ENCODE measurements at places on chromosomes 1 and 21.
A peak's percentile ranks its signal among the peaks of the same experiment; 100 is the strongest.

- no peaks in the 10 kb centered on the region for H3K4me1 ChIP-seq
- no peak for DNase-seq
- no peaks in the 10 kb centered on the region for H3K27me3 ChIP-seq
- no peak overlapping the region for H3K27ac ChIP-seq
- H3K36me3 ChIP-seq: no peaks in the 10 kb centered on the region
Measured at GRCh38 chr1:107776900-107777663, 187.9 kb downstream of the VAV3 start.

GRCh38 chr1:245827301-245827700, 672.5 kb downstream of the KIF26B start:
- no peak overlapping the region for H3K4me3 ChIP-seq
- H3K36me3 ChIP-seq: peaks cover 4% of the 10 kb centered on the region
- H3K4me1 ChIP-seq: peaks cover 5% of the 10 kb centered on the region
- no peaks in the 10 kb centered on the region for H3K27me3 ChIP-seq
- no peak for DNase-seq

GRCh38 chr1:211751438-211751837, 76.0 kb upstream of the NEK2 start:
- no peak for DNase-seq
- H3K4me1 ChIP-seq: no peaks in the 10 kb centered on the region
- no peak overlapping the region for H3K4me3 ChIP-seq
- H3K36me3 ChIP-seq: peaks cover 38% of the 10 kb centered on the region
- no peaks in the 10 kb centered on the region for H3K27me3 ChIP-seq
- H3K27ac ChIP-seq: no peak overlapping the region

GRCh38 chr1:112251766-112252506, 144.1 kb upstream of the CTTNBP2NL start:
- no peak overlapping the region for H3K4me3 ChIP-seq
- H3K27ac ChIP-seq: no peak overlapping the region
- no peaks in the 10 kb centered on the region for H3K27me3 ChIP-seq
- DNase-seq: peak; percentile 52

- H3K27ac ChIP-seq: no peak overlapping the region
- H3K27me3 ChIP-seq: no peaks in the 10 kb centered on the region
- H3K4me3 ChIP-seq: no peak overlapping the region
- no peaks in the 10 kb centered on the region for H3K36me3 ChIP-seq
Measured at GRCh38 chr1:227940791-227941241, 6.9 kb downstream of the WNT9A start.

DNA sequence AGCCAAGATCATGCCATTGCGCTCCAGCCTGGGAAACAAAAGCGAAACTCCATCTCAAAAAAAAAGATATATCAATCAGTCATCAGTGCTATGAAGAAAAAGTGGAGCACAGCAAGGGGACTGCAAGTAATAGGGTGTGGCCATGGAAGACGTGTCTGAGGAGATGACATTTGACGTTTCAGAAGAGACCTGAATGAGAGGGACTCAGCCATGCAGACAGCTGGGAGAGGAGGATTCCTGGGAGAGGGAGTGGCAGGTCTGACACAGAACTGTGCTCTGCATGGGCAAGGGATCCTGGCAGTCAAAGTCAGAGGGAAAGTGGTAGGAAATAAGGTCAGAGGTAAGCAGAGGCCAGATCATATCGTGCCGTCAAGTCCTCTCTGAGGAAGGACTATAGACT, 3.3 kb downstream of the LAX1 start:
- no peaks in the 10 kb centered on the region for H3K36me3 ChIP-seq
- peaks cover 3% of the 10 kb centered on the region for H3K4me1 ChIP-seq
- DNase-seq: no peak
- no peak overlapping the region for H3K27ac ChIP-seq
- H3K27me3 ChIP-seq: no peaks in the 10 kb centered on the region

GRCh38 chr1:28247612-28248272, 11.6 kb upstream of the SESN2 start:
- H3K27ac ChIP-seq: peak overlapping the region; percentile 55
- H3K4me3 ChIP-seq: peak overlapping the region; percentile 43
- peaks cover 15% of the 10 kb centered on the region for H3K4me1 ChIP-seq
- DNase-seq: no peak
- no peaks in the 10 kb centered on the region for H3K36me3 ChIP-seq
- no peaks in the 10 kb centered on the region for H3K27me3 ChIP-seq

GRCh38 chr1:32886004-32886827, at the start of gene HPCA:
Gene HPCA (plus strand): TSS chr1:32886491. CDS start chr1:32888899, 2,408 bp downstream.
- peaks cover 85% of the 10 kb centered on the region for H3K27me3 ChIP-seq
- DNase-seq: peak; percentile 71
- no peaks in the 10 kb centered on the region for H3K36me3 ChIP-seq
- peaks cover 7% of the 10 kb centered on the region for H3K4me1 ChIP-seq
- no peak within 1 kb of the TSS for H3K27ac ChIP-seq

- DNase-seq: no peak
- no peaks in the 10 kb centered on the region for H3K27me3 ChIP-seq
- H3K27ac ChIP-seq: no peak overlapping the region
- no peak overlapping the region for H3K4me3 ChIP-seq
- H3K4me1 ChIP-seq: no peaks in the 10 kb centered on the region
- peaks cover 6% of the 10 kb centered on the region for H3K36me3 ChIP-seq
Measured at GRCh38 chr1:165877411-165877810, 50.0 kb downstream of the UCK2 start.

GRCh38 chr1:164780863-164781262, 221.9 kb downstream of the PBX1 start:
- H3K36me3 ChIP-seq: no peaks in the 10 kb centered on the region
- H3K27me3 ChIP-seq: no peaks in the 10 kb centered on the region
- peaks cover 14% of the 10 kb centered on the region for H3K4me1 ChIP-seq
- H3K4me3 ChIP-seq: peak overlapping the region; percentile 25

DNA sequence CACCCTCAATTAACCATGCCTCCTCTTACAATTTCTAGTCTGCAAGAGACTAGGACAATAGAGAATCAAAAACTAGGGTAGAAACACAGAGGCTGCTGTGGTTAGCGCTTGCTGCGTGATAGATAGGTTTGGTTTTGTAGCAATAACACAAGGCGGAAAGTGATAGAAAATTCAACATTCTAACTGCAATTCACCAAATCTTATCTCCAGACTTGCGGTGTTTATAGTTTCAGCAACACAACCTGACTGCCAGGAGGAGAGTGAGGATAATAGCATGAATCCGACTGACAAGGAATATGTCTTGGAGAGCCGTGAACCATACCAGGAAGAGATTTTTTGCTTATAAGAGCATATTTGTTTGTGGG, 30.7 kb upstream of the IFNAR2 start:
- DNase-seq: no peak
- H3K27ac ChIP-seq: no peak overlapping the region
- H3K4me3 ChIP-seq: no peak overlapping the region

- H3K4me1 ChIP-seq: no peaks in the 10 kb centered on the region
- H3K27ac ChIP-seq: no peak overlapping the region
- no peak for DNase-seq
- H3K27me3 ChIP-seq: no peaks in the 10 kb centered on the region
Measured at GRCh38 chr1:160807247-160807646, 11.3 kb downstream of the LY9 start.

- H3K27ac ChIP-seq: no peak overlapping the region
- H3K27me3 ChIP-seq: no peaks in the 10 kb centered on the region
- DNase-seq: no peak
- H3K4me1 ChIP-seq: no peaks in the 10 kb centered on the region
- H3K36me3 ChIP-seq: no peaks in the 10 kb centered on the region
Measured at GRCh38 chr1:12472798-12473551, 145.0 kb downstream of the DHRS3 start.

DNA sequence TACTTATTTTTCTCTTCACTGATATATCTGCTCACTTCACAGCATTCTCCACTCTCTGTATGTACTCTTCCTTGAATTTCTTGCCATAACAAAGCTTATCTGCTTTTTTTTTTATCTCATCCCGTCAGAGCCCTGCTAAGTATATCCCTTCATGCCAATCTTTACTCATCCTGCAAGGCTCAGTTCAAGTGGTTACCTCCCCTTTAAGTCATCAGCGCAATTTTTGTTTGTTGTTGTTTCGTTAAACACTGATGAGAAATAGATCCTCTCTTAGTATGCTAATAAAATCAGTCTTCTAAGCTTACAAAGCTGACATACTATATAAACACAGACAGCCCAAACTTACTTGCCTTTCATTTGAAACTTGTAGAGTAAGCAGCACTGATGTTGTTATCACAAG, 17.8 kb downstream of the COL24A1 start:
- peak; percentile 75 for DNase-seq
- H3K4me3 ChIP-seq: no peak overlapping the region
- no peaks in the 10 kb centered on the region for H3K4me1 ChIP-seq
- H3K27me3 ChIP-seq: no peaks in the 10 kb centered on the region

DNA sequence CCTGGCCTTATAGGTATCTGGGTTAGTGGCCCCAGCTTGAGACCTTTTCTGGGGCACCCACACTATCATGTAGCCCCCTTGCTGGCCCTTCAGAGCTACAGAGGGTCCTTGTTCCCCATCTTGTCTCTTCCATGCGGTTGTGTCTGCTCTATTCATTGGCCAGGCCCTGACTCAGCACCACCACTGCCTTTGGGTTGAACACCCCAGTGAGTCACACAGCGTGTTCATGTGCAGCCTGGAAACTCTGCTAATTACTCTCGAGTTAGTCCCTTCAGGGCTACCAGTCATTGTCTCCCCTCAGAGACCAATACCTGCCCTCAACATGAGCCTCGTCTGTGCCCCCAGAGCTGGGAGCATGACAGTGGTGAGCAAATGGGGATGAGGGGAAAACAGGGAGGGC, 28.2 kb upstream of the IKBKE start:
- H3K36me3 ChIP-seq: peaks cover 49% of the 10 kb centered on the region
- peaks cover 4% of the 10 kb centered on the region for H3K4me1 ChIP-seq
- H3K27ac ChIP-seq: no peak overlapping the region
- H3K27me3 ChIP-seq: no peaks in the 10 kb centered on the region
- no peak overlapping the region for H3K4me3 ChIP-seq

DNA sequence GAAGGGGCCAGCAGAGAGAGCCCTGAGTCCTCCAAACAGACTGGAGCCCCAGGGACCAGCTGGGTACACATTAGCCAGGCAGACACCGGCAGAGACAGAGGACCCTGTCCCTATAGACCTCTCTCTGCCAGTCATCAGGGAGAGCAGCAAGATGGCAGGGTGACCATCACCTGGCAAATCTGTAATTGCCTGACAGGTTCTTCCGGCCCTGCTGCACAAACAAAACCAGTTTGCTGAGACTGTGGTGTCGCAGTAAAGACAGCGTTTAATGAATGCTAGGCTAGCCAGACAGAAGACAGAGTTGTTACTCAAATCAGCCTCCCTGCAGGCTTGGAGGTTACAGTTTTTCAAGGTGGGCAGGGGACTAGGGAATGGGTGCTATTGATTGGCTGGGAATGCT, 618.9 kb downstream of the NPHP4 start:
- no peaks in the 10 kb centered on the region for H3K27me3 ChIP-seq
- DNase-seq: no peak
- H3K27ac ChIP-seq: no peak overlapping the region
- H3K36me3 ChIP-seq: no peaks in the 10 kb centered on the region
- H3K4me1 ChIP-seq: no peaks in the 10 kb centered on the region

DNA sequence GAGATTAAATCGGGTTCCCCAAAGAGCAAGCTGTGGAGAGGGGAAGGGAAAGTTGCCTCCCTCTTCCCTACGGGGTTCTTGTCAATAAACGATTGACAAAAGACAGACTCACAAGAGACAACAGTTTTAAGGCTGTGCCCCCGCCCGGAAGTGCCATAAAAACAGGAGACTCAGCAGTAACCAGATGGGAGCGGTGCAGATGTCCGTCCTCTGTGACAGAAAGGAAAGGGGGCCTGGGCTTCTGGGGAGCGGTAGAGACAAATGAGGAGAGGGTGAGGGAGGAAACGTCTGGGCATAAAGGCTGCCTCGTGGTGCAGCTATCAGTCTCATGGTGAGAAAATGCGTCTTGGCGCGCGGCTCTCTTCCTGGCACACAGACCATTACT, 5.9 kb downstream of the TP73 start:
- H3K4me1 ChIP-seq: no peaks in the 10 kb centered on the region
- H3K4me3 ChIP-seq: no peak overlapping the region
- no peak overlapping the region for H3K27ac ChIP-seq
- peaks cover 93% of the 10 kb centered on the region for H3K27me3 ChIP-seq

DNA sequence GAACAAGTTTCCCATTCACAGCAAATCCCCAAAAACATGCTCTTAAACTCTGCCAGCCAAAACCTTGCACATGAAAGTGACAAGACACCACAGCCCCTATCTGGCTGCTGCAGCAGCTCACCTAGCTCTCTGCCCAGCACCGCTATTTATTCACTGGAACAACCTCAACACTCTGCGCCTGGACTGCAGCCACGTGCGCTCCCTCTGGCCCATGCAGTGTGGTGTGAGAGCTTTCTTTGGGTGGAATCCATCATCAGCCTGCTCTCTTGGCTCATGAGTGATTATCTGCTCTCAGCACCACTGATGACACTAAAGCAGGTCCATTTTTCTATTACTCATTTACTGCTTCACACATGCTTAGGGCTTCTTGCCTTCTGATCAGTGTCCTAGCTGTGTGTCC, 11.4 kb downstream of the KCNJ6 start:
- peaks cover 2% of the 10 kb centered on the region for H3K4me1 ChIP-seq
- H3K27ac ChIP-seq: no peak overlapping the region
- H3K27me3 ChIP-seq: peaks cover 3% of the 10 kb centered on the region
- no peaks in the 10 kb centered on the region for H3K36me3 ChIP-seq
- no peak overlapping the region for H3K4me3 ChIP-seq

- H3K27me3 ChIP-seq: no peaks in the 10 kb centered on the region
- H3K27ac ChIP-seq: peak within 1 kb of the TSS; percentile 95
- H3K4me1 ChIP-seq: peaks cover 21% of the 10 kb centered on the region
- DNase-seq: peak; percentile 95
Measured at GRCh38 chr1:94926915-94927404, at the start of gene CNN3. Gene CNN3 (minus strand): TSS chr1:94927110. CDS start chr1:94926894, 216 bp downstream.

DNA sequence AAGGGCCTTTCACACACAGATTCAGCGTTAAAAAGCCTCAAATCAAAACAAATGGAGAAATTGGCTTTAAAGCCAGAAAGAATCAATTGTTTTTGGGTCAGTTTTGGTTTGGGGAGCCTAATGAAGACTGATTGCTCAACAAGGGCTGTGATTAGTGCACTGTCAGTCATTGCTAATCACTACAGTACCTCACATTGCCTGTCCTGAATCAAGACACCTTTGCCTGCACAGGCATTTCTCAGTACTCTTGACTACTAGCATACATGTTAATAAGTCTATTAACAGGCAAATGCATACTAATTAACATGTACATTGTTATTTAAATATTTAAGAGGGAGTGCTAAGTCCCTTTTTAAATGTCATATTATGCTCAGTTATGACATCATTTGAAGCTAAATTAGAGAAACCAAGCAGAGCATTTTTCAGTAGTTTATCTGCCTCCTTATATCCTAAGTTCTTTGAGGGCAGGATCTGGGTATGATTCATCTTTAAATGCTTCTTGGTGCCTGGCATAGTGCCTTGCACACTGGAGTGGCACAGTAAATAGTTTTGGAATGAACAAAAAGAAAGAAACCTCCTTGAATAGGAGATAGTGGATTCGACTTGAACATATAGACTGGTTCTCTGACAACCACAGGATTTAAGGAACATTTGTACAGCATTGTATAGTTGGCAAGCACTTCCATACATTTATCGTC, 25.8 kb upstream of the CCN1 start:
- H3K27me3 ChIP-seq: no peaks in the 10 kb centered on the region
- peaks cover 1% of the 10 kb centered on the region for H3K4me1 ChIP-seq
- DNase-seq: peak; percentile 34
- no peak overlapping the region for H3K27ac ChIP-seq
- peaks cover 17% of the 10 kb centered on the region for H3K36me3 ChIP-seq

Data from mesenchymal stem cell (in vitro differentiated cells and primary cell).